SW 1271 (cell line): ENCODE measurements at places on chromosomes 1 and 21.
A peak's percentile ranks its signal among the peaks of the same experiment; 100 is the strongest.

DNA sequence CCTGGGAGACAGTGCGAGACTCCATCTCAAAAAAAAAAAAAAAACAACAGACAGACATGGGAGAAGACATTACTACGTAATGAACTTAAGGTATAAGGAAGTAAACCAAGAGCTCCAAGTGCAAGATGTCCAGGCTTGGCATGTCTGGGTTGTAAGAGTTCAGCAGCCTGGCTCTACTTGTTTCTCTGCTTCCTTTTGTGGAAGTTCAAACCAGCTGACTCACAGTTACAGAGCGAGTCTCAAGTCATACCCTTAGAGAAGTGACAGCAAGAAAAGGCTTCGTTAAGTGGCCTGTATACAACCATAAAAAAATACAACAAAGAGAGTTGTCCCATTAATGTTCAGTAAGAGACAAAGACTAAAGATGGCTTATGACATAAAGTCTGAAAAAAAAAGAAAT lies 1.3 kb downstream of the RIT1 start:
- no peak for DNase-seq

DNA sequence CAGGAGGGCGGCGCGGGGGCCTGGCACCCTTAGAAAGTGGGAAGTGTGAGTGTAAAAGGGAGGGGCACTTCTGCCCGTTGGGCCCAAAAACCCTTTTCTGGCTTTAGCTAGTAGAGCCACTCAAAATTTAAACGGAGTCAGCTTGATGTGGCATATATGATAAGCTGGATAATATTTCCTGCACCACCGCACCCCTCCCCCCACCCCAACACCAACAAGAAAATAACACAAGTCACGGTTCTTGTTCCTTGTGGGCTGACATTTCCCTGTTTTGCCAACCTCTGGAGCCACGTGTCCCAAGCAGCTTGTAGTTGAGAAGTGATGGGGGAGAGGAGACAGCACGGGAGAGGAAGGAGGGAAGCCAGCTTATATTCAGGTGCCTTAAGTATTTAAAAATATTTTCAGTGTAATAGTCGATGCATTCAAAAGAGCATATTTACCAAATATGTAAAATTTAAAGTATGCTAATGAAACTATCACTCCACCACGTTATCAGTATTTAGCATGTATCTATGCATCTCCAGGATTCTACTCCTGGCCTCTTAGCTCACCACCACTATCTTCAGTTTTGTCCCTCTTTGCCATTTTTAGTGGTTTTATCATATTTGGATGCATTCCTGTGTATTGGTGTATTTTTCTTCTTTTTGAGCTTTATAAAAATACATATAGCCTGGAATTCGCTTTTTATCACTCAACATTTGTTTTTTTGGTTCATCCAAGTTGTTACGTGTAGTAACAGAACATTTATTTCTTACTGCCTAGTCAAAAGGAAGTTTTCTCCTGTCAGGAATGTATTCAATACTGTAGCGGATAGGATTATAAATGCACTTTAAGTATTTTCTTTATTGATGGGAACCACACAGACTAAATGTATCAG lies 773 bp upstream of the DDX59 start:
- DNase-seq: peak; percentile 71

DNA sequence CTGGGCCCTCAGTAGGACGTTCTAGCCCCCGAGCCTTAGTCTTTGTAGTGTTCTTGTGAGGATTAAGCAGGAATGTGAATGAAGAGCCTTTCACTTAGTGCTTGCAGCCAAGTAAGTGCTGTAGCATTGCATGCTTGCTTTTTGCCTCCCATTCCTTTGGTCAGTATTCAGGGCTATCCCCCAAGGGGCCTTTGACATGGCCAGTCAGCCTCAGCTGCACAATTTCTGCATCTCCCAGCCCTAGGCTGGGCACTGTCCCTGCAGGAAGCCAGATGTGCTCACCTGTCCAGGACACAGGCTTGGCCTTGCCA lies 30.5 kb downstream of the SOX13 start:
- no peak for DNase-seq

GRCh38 chr1:110879758-110880606 lies 7.0 kb downstream of the CD53 start:
- no peak for DNase-seq

DNA sequence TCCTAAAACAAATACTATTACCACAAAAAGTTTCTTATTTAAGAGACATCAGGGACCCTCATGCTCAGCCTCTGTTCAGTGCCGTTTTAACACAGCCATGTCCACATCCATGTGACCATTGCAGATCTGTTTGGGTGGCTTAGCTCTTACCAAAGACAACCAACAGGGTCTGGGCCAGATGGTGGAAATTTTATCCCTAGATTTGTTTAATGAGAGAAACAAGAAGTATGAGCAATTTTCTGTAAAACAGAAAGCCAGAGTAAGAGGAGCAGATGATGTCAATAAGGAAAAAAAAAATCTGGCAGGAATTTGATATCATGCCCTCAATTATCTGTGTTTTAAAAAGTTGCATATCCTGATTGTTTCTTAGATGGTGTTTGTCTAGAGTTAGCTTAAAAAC lies 299.9 kb downstream of the TM2D1 start:
- no peak for DNase-seq

GRCh38 chr1:214658785-214659184 lies 55.8 kb downstream of the CENPF start:
- no peak for DNase-seq

GRCh38 chr1:205438213-205439158 lies 16.6 kb upstream of the LEMD1 start:
- no peak for DNase-seq

- DNase-seq: no peak
Measured at GRCh38 chr1:230621324-230622030, 20.8 kb upstream of the COG2 start.

DNA sequence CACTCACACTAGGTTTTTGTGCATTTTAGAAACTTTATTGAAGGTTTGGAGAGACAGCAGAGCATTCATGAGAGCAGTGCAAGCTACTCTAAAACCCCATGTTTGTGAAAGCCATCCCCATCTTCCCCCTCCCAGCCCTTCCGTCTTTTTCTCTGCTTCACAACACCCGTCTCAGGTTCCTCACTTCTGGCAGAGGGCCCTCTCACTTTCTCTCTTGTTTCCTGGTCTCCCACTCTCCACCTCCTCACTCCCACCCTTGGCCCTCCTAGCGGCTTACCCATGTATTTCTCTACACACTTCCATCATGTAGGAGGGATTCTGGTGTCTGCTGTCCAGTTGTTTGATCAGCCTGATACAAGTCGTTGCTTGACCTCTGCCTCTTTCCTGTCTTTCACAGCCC lies 92.7 kb downstream of the LRRC8C start:
- DNase-seq: no peak

GRCh38 chr1:210448297-210448892 lies 119.7 kb downstream of the HHAT start:
- peak; percentile 43 for DNase-seq

GRCh38 chr1:156615946-156616345 lies 3.3 kb upstream of the HAPLN2 start:
- no peak for DNase-seq

DNA sequence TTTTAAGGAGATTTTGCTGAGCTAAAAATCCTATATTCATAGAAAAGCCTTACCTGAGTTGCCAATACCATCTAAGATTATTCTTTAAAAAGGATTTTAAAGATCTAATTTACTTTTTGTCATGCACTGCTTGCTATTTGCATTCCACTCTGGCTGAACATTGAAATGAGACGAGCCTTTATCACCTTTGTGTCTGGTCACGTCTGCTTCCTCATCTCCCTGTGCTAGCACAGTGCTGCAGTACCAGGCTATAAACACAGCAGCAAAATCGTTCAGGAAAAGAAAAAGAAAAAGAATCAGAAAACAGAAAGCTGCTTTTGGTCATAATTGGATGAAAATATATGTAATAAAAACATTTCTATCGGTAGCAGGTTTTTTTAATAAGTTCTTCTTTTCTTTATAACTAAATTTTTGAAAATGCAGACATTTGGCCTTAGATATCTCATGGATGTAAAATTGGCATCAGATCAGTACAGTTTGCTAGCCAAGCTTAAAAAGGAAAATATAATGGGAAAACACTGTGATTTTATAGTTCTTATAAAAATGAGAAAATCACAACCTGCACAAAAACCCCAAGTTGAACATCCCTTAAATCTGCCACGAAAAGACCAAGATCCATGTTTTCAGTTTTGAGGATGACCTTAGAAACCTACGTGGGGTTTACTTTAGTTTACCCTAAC lies 735.7 kb upstream of the CXADR start:
- DNase-seq: no peak

DNA sequence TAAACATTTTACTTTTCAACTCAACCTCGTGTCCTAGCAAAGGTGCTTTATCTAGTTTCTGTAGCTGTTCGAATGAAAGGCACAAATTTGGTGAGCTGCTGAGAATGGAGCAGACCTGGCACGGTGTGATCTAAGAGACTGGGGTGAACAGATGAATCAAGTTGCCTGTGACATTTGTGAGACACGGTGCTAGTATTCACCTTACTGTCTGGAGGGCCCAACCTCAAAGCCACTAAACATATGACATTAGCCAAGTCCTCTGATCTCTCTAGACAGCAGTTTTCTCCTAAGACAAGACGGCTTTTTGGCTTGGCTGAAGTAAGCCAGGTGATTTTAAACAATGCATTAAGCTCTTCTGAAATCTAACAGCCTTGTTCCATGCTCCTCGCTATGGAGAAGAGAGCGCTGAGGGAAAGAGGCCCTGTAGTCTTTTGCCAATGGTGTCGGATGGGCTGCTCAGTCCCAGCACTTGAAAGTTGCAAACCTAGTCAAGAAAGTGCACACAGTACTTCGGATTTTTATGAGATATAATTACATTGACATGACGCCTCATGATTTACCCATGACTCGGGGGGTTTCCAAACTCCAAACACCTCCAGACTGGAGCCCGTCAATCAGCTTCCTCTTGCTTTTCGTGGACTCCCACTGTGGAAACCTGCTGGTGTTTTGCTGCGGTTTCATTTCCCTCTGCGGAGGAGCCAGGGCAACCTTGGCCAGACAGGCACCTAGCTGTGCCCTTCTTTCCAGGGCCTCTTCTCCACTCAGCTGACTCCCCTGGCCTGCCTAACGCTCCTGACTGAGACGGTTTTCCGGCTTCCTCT lies 794 bp upstream of the TOR3A start:
- no peak for DNase-seq

GRCh38 chr1:161330346-161330745 lies 16.2 kb downstream of the SDHC start:
- no peak for DNase-seq

- DNase-seq: no peak
Measured at GRCh38 chr21:46248422-46248782, 19.8 kb upstream of the LSS start.
